ENCODE measurements at places on chromosomes 4 and X.
A peak's percentile ranks its signal among the peaks of the same experiment; 100 is the strongest.

DNA sequence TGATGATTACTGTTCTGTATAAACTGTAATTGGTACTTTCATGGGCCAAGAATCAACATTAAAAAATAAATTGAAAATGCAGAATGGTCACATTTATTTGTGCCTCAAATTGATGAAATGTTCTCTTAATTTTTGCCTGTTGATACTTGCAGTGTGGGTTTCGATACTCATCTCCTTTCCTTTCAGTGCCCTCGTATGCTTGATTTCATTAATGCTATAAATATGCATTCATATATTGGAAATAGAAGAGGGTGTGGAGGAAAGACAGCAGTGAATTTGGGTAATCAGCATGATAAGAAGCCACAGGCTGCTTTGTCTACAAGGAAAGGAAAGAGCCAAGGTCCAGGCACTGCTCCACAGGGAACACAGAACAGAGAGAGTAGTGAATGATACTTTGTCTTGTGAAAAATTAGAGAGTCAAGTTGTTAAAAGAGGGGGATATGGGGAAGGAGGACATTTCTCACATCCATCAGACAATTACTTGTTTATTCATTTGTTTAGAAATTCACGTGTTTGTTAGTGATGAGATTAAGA, 1.0 kb upstream of the DDX60 start:
- no peak for DNase-seq

GRCh38 chr4:13762130-13762529, 134.6 kb upstream of the BOD1L1 start:
- no peak for DNase-seq

- DNase-seq, result no peak
These were observed 7.2 kb upstream of the ADD1 start for GRCh38 chr4:2836391-2836859.

DNA sequence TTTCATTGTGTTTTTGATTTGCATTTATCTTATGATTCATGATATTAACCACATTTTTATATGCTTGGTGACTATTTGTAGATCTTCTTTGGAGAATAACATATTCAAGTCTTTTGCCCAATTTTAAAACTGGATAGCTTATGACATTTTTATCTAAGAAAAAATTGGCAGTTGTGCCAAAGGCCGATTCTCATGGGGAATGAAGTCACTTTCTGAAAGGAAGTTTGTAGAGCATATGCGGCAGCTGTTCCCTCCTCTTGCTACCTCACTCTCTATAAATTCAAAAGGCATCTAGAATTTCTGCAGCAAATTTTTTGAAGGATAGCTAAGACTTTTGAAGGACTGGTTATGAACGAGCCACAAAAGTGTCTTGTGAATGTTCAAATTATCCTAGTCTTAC, 2353.5 kb downstream of the ARAP2 start:
- no peak for DNase-seq

DNA sequence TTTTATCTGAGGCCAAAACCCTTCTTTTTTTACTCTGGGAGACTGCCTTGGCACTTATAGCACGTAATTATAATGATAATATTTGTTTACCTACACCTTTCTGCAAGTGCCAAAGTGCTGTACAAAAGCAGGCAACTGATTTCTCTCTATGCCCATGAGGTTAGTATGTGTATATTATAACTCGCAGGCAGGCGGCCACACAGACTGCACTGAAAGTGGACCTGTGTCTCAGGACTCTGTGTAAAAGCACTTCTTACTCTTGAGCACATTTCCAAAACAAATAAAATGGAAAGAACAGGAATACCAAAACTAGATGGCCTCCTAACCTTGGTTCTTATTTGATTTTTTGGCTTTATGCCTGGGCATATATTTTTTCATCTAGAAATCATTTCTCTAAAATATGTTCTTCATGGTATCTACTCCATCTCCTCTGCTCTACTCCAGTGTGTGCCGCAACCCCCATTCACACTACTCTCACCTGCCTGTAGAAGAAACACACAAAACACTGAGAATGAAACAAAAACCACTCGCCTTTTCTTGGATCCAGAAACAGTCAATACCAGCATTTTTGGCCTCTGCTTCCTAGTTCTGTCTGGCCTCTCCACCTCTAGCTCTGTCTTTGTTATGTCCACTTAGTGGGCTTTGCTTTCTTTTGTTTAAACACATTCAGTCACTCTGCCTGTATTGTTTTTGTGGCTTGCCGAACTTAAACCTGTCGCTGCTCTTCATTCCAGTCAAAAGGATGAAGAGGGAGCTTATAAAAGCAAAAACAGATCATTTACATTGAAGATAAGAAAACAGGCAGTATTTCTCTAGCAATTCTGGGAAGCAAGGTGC, 934.5 kb upstream of the TENM3 start:
- peak; percentile 19 for DNase-seq

- DNase-seq, result no peak
These were observed 419.9 kb upstream of the NWD2 start for GRCh38 chr4:36824682-36825081.

GRCh38 chr4:66562276-66562806, 892.1 kb upstream of the EPHA5 start:
- peak; percentile 11 for DNase-seq

- no peak for DNase-seq
These were observed 96.1 kb downstream of the FRYL start for GRCh38 chr4:48683784-48684666.

DNA sequence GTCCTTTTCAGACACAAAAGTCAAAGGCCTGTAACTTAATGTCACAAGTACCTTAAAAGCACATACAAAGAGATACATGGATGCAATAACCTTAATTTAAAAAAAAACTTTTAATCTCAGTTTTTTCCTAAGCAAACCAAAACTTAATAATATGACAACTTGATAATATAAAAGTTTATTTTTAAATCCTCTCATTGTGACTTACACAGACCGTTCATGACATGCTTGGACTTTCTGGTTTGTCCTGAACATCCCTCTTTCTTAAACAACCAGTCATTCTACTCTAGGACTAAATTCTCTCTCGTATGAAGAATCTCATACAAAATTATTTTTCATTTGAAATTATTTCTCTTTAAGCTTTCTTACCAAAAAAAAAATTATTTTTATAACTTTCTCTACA, 43.1 kb upstream of the CYP2U1 start:
- DNase-seq, result no peak

Data from retina (tissue), 1 donor.